Sigmoid colon (tissue), 7 donors: ENCODE measurements at places on chromosomes 5 and 9. TPM values are rescaled to one million over a fixed set of nuclear protein-coding genes. Genes with fewer than 3 reads are reported as not detected.

DNA sequence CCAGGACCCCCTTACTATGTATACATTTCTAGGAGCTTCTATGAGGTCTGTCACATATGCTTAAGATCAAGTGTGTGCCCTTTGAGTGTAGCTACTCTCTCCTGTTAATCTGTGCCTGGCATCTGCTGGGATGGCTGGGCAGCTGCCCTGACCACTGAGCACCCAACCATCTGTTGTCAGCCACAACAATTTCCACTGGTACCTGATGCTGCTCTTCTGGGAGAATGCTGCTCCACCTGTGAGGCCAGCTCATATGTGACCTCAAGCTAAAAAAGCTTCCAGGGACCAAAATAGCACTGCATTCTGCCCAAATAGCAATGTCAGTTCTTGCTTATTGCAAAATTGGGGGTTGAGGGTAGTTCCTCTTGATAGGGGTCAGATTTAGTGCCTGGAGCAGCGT, 595.6 kb downstream of the RAB3C start:
- no peak overlapping the region for H3K4me3 ChIP-seq
- H3K27me3 ChIP-seq, result no peaks in the 10 kb centered on the region
- H3K4me1 ChIP-seq, result peaks cover 11% of the 10 kb centered on the region
- no peak for DNase-seq
- no peak overlapping the region for H3K27ac ChIP-seq
- H3K36me3 ChIP-seq, result peaks cover 7% of the 10 kb centered on the region

DNA sequence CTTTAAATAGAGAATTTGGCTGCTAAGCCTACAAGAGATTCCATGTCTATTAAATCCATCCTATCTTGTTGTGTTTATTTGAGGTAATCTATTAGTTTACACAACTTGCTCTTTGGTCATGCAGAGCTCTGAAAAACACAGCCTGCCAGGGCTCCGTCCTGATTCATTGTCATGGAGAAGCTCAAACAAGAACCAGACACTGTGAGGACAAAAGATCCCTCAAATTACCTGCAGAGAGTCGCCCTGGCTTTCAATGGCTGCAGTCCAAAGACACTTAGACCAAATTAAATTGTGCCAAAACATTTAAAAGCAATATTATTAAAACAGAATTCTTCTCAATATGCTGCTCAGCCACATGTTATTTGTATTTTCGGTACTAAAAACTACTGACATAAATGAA, 60.1 kb downstream of the CDH18 start:
- no peak overlapping the region for H3K4me3 ChIP-seq
- no peaks in the 10 kb centered on the region for H3K4me1 ChIP-seq
- no peaks in the 10 kb centered on the region for H3K36me3 ChIP-seq

- no peaks in the 10 kb centered on the region for H3K27me3 ChIP-seq
- no peak overlapping the region for H3K4me3 ChIP-seq
- H3K36me3 ChIP-seq, result no peaks in the 10 kb centered on the region
- no peak for DNase-seq
- H3K27ac ChIP-seq, result no peak overlapping the region
- no peaks in the 10 kb centered on the region for H3K4me1 ChIP-seq
These were observed 48.0 kb upstream of the CEP78 start for GRCh38 chr9:78187763-78188484.

- H3K4me3 ChIP-seq, result no peak overlapping the region
- H3K27ac ChIP-seq, result no peak overlapping the region
- DNase-seq, result no peak
- no peaks in the 10 kb centered on the region for H3K4me1 ChIP-seq
- H3K36me3 ChIP-seq, result no peaks in the 10 kb centered on the region
These were observed 72.4 kb upstream of the NTRK2 start for GRCh38 chr9:84597131-84597530.

GRCh38 chr5:154773326-154773725, 18.1 kb downstream of the LARP1 start:
- H3K4me1 ChIP-seq, result peaks cover 87% of the 10 kb centered on the region
- no peaks in the 10 kb centered on the region for H3K27me3 ChIP-seq
- DNase-seq, result no peak
- H3K27ac ChIP-seq, result no peak overlapping the region

DNA sequence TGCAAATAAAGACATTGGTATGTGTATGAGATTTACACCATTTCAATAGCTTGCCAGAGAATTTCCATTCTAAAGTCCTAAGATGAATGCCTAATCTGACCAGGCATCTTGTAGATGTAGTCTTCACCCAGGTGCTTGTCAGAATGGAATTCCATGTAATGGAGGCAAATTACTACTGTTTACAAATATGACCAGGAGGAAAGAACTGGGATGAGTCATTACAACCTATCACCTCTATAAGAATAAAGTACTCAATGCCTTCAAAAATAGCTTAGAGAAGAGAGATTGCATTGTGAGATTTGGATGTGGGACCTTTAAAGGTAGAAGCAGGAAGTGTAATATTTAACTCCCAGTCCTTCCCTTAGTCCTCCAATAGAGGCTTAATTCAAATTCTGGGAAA, 507.0 kb upstream of the PTGER4 start:
- H3K4me3 ChIP-seq, result no peak overlapping the region
- no peaks in the 10 kb centered on the region for H3K27me3 ChIP-seq
- no peak overlapping the region for H3K27ac ChIP-seq

Gene TMED9
- total RNA-seq, result 54.5 TPM

Gene ZNF484
- 21.6 TPM for total RNA-seq

Gene ZNF454
- total RNA-seq, result 6.1 TPM
